Kidney tubule cell (primary cell): ENCODE measurements at places on chromosomes 7 and 10.

DNA sequence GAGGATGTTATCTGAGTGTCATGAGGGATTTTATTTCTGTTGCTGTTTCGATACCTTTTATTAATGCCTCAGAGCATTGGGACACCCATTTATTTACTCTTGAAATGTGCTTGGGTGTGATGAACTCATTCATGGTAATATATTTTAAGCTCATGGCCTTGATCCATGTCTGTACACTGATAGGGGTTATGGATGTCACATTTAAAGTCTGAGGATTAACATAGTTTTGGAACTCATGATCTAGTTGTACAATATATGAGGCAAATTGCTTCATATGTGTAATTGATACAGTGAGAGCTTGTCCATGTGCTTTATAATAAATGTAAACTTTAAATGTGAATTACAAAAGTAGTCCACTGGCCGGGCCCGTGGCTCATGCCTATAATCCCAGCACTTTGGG, 23.0 kb upstream of the ZRANB1 start:
- DNase-seq, result no peak

DNA sequence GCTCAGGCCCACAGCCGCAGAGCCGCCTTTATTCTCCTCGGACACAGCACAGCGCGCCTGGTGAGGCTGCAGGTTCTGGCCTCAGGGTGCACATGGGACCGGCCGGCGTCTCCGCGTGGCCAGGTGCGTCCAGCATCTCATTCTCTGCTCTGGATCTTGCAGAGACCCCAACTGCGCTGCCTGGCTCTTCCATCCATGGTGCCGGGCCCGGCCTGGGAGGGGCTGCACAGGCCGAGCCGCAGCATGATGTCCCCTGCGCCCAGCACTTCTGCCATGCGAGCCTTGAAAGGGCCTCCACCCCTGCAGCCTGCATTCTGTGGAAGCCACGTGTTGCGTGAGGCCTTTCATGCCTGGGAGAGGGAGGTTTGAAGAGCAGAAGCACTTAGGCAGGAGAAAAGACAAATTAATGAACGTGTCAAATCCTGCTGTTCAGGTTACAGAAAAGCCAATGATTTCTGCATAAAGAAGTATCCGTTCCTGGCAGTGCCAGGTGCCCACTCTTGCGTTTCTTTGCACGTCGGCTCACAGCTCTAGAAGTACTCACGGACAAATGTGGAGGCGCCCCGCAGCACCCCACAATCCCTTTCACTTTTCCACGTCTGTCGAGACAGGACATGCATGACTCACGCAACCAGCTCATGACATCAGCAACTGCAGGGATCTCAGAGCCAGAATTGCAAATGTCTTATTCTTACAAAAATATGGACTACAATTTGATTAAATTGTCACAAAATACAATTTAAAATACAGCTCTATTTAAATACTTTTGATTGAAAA, 571.4 kb downstream of the DNAJB6 start:
- no peak for DNase-seq

GRCh38 chr7:52355053-52355452, 680.4 kb upstream of the POM121L12 start:
- DNase-seq, result no peak

DNA sequence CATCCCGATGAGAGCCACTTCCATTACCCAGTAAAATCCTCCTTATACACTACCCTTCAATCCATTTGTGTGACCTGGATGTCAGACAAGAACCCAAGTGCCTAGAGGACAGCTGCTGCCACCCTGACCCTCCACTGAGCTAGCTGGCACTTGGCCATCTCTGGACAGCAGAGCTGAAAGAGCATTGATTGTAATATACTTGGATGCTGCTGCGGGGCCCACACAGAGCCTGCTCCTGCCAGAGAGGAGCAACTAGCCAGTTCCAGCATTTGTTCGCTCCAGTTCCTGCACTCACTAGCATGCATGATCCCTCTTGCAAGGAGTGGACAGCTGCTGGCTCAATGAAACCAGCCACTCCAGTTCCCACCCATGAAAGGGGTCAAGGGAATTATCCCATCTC, 8.4 kb upstream of the TMEM254 start:
- DNase-seq, result no peak

- DNase-seq, result peak; percentile 92
Observed at GRCh38 chr10:69065406-69066361, 22.2 kb upstream of the SRGN start.

GRCh38 chr10:65172249-65172648, 1651.0 kb downstream of the REEP3 start:
- DNase-seq, result no peak

DNA sequence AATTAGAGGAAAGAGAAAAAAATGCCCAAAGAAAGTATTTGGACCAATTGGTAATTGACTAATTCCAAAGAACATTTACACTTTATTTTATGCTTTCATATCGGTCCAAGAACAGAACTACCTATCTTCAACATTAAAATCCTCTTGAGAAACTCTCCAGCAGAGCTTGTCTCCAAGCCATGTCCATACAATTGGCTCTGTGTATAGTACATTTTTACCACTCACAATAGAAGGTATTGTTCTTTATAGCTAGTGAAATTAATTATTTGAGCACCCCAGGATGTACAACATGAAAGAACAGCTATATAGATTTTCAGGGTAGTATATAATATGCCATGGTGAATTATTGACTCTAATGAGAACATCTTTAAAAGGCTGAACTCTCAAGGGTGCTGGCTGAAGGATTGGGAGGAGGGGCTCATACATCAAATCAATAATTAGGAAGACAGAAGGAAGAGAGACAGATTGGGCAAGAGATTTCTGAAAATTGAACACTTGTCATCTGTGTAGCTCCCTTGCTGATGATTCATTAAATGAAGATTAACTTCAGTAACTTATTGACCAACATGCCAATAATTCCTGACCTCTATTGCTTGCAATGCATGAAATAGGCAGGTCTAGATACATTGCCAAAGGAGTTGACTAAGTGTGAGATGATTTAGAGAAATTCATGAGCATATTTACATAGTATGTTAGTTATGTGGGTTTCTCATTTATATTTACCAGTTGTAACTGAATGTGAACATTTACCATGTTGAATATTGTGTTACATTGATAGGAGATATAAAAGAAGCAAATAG, 249.7 kb downstream of the MTERF1 start:
- peak; percentile 86 for DNase-seq
